ENCODE measurements at places on chromosomes 1 and 21. TPM values are rescaled to one million over a fixed set of nuclear protein-coding genes. Genes with fewer than 3 reads are reported as not detected.

DNA sequence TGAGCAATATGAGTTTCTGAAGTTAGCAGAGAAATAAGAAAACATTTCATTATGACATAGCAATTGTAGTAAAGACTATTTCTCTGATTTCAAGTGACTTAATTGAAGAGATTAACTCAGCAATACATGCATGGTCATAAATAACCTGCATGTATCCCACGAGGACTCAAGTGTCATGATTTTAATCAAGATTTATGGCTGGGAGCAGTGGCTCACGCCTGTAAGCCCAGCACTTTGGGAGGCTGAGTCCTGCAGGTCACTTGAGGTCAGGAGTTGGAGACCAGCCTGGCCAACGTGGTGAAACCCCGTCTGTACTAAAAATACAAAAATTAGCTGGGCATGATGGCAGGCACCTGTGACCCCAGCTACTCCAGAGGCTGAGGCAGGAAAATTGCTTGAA lies 311.9 kb upstream of the PLD5 start:
- DNase-seq, result no peak
- H3K27ac ChIP-seq, result no peak overlapping the region
- H3K36me3 ChIP-seq, result no peaks in the 10 kb centered on the region
- no peaks in the 10 kb centered on the region for H3K4me1 ChIP-seq

The NUDT4B gene
- 3.4 TPM for total RNA-seq

GRCh38 chr21:34704119-34704518 lies 35.3 kb downstream of the CLIC6 start:
- no peak overlapping the region for H3K27ac ChIP-seq
- H3K4me3 ChIP-seq, result no peak overlapping the region
- DNase-seq, result no peak
- H3K27me3 ChIP-seq, result no peaks in the 10 kb centered on the region
- H3K4me1 ChIP-seq, result no peaks in the 10 kb centered on the region
- H3K36me3 ChIP-seq, result no peaks in the 10 kb centered on the region

DNA sequence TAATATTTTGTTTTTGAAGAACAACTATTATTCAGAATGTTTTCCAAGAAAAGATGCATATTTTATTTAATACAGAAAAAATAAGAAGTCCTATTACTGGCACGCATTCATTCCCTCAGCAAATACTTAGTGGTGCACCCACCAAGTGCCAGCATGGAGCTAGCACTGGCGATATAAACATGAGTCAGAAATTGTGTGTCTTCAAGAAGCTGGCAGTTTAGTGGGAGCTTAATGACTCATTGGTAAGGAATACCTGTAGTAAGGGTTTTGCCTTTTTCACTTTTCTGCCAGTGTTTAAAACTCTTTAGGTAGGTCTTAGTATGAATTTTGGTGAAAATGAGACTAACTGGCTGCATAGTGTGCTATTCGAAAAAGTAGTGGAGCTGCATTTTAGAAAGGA lies 6.3 kb downstream of the MAGI3 start:
- no peak for DNase-seq
- H3K36me3 ChIP-seq, result no peaks in the 10 kb centered on the region

DNA sequence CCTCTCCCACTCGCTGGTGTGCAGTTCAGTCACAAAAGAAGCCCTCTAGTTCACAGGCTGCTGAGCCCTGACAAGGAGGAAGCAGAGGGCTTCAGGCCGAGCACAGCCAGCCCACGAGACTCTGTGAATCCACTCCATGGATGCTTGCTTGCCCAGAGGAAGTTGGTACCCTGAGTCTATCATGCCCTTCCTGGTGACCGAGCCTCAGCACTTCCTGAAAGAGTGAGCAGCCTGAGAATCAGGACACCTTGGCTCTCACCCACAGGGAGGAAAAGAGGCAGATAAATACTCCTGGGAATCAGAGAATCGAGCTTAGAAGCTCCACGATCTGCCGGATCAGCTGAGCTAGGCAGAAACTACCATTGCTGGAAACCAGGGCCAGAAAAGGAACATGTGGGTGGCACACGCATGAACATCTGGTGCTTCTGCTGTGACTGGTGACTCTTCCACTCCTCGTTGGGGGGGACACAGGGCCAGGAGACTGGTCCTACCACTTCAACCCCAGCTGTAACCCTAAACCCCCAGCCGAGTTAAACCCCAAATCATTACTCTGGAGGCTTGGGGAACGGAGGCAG lies 376.3 kb upstream of the CAMK1G start:
- H3K4me1 ChIP-seq, result peaks cover 8% of the 10 kb centered on the region
- H3K4me3 ChIP-seq, result no peak overlapping the region
- no peak overlapping the region for H3K27ac ChIP-seq
- H3K36me3 ChIP-seq, result no peaks in the 10 kb centered on the region
- DNase-seq, result no peak

The C1orf226 gene
- 6.5 TPM for total RNA-seq

DNA sequence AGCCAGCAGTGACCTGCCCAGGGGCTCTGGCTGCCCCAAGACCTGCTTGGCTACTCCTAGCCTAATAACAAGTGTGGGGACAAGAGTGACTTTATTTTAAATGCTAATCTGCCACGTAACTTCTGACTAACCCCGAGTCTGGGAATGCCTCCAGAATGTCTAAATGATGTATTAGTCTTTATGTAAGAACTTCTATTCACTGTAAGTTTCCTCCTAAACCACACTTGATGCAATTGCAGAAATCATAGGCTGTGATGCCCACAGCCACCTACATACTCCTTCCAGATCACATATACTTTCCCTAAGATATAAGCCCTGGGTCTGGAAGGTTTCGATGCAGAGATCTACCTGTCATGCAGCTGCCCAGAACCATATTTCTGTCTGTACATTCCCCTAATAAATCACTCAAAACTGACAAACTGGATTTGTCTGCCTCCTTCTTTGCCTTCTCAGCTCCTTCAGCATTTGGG lies 5.9 kb upstream of the VPS45 start:
- no peak overlapping the region for H3K4me3 ChIP-seq
- DNase-seq, result no peak
- H3K27me3 ChIP-seq, result no peaks in the 10 kb centered on the region
- H3K4me1 ChIP-seq, result no peaks in the 10 kb centered on the region

DNA sequence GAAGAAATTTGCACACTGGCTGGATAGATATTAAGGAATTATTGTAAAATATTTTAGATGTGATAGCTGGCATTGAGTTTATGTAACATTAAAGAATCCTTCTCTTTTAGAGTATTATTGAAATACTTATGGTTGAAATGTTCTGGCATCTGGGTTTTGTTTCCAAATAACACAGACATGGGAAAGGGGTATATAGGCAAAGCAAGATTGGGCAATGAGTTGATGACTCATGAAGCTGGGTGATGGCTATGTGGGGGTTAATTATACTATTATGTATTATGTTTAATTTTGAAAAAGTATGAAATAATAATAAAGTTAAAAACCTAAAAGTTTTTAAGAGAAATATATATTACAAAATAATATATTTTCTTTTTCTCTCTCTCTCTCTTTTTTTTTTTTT lies 12.5 kb upstream of the PTPN14 start:
- no peak for DNase-seq
- no peak overlapping the region for H3K27ac ChIP-seq
- no peaks in the 10 kb centered on the region for H3K4me1 ChIP-seq
- H3K27me3 ChIP-seq, result no peaks in the 10 kb centered on the region

DNA sequence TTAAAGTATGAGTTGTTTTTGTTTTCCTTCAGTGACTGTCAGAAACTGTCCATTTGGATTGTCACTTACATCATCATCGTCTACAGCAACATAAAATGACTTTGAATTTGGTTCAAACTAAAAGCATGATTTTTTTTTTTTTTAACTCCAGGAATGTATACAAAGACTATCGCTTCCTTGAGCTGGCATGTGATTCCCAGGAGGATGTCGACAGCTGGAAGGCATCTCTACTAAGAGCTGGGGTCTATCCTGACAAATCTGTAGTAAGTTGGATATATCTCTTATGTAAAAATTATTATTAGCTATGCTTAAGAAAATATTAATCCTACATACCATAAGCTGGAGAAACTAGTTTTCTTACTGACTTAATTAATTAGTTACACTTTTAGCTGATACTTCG lies 111.9 kb upstream of the C1orf105 start:
- no peak overlapping the region for H3K4me3 ChIP-seq
- no peaks in the 10 kb centered on the region for H3K27me3 ChIP-seq
- no peak for DNase-seq
- H3K27ac ChIP-seq, result no peak overlapping the region
- H3K36me3 ChIP-seq, result no peaks in the 10 kb centered on the region
- no peaks in the 10 kb centered on the region for H3K4me1 ChIP-seq

GRCh38 chr1:37949524-37950152 lies 2.8 kb upstream of the INPP5B start:
- H3K36me3 ChIP-seq, result no peaks in the 10 kb centered on the region
- H3K27me3 ChIP-seq, result no peaks in the 10 kb centered on the region
- no peaks in the 10 kb centered on the region for H3K4me1 ChIP-seq
- no peak for DNase-seq

The FAM72A gene
- not detected for total RNA-seq

DNA sequence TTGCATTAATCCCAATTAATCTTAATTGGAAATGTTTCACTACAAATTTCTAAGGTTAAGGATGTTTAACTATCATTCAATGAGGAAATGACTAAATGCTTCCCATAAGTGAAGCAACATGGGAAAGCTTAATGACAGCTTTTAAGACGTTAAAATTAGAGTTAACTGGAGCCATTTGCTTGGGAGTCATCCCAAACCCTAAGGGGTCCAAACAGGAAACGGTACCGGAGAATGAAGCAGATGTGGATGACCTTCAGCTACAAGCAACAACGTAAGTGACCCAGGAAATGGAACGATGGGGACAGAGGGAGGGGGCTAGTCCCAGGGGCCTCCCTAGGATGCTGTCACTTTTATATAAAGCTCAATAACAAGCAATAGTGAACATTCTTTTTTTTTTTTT lies 62.2 kb downstream of the CAPZB start:
- H3K4me1 ChIP-seq, result peaks cover 26% of the 10 kb centered on the region
- no peak overlapping the region for H3K27ac ChIP-seq
- no peak for DNase-seq
- no peaks in the 10 kb centered on the region for H3K27me3 ChIP-seq

DNA sequence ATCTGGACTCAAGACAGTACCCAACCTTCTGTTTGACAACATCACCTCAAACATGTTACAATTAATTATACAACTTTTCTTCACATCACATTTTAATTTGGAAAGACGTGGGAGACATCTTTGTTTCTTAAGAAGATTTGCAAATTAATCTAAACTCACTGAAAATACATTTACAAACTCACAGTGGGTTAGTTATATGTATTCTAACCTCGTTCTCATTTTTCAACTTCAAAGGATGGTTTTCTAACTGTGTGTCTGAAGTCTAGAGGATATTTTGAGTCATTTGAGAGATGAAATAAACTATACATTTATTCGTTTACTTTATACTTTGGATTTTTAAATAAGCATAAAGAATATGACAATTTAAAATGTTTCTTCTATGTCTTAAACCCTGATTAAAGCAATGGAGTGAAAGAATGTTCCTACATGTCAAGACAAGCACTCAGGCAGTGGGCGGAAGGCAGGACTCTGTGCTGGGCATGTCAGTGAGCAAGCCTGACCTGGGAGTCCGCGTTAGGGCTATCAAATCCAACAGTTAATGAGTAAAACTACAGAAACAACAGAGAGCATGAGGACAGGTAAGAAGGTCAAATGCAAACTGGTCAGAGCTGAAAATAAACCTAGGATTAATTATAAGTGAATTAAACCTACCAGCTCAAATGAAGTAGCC lies 76.5 kb upstream of the CTTNBP2NL start:
- no peaks in the 10 kb centered on the region for H3K27me3 ChIP-seq
- no peak for DNase-seq
- H3K4me1 ChIP-seq, result no peaks in the 10 kb centered on the region
- no peak overlapping the region for H3K27ac ChIP-seq
- H3K36me3 ChIP-seq, result no peaks in the 10 kb centered on the region

DNA sequence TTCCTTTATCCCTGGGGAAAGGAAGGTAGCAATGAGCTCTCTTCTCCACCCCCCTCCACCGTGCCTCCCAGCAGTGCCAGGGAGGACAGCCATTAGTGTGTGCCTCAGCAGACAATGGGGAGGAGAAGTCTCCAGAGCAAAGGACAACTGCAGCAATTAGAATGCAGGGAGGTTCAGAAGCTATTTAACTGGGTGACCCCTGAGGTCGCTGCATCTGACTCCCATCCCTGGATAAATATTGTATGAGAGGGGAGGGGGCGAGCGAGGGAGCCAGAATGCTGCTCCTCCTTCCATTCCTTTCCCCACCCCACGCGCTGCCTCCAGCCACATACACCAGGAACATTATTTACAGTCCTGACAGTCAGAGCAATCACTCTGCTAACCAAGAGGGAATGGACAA lies 59.0 kb downstream of the ERI3 start:
- peaks cover 41% of the 10 kb centered on the region for H3K4me1 ChIP-seq
- H3K4me3 ChIP-seq, result no peak overlapping the region
- DNase-seq, result no peak
- no peaks in the 10 kb centered on the region for H3K27me3 ChIP-seq
- H3K27ac ChIP-seq, result no peak overlapping the region

The PGLYRP4 gene
- not detected for total RNA-seq

The GBP7 gene
- total RNA-seq, result 24.6 TPM

The OR2T33 gene
- total RNA-seq, result not detected

DNA sequence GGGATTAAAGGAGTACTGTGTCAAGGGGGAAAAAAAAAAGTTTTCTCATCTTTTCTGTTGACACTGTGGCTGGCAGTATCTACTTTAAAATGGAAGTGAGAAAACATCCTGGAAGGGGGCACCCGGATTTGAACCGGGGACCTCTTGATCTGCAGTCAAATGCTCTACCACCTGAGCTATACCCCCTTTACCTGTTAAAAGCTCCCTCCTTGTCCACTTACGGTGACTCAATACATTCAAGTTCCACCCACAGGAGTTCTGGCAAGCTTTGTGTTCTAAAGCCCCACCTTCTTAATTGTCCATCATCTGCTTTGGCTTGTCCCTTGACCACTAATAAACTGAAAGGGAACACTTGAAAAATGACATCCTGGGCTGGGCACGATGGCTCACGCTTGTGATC lies 68.2 kb downstream of the FNBP1L start:
- DNase-seq, result no peak
- H3K27me3 ChIP-seq, result no peaks in the 10 kb centered on the region

DNA sequence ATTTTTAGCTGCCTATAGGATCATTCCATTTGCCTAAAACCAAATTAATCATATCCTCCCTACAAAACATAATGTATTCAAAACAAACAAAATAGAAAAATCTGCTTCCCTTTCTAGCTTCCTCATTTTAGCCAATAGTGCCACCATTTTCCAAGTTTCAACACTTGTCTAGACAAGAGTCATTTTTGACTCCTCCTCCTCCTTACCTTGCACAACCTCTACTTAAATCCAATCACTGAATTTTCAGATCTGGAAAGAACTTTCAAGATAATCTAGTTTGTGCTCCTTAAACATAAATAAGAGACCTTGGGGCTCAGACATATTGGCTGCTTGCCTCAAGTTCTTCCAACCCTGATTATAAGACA lies 7.4 kb downstream of the STX6 start:
- no peak overlapping the region for H3K27ac ChIP-seq
- H3K4me1 ChIP-seq, result no peaks in the 10 kb centered on the region
- DNase-seq, result no peak
- no peaks in the 10 kb centered on the region for H3K36me3 ChIP-seq

- H3K36me3 ChIP-seq, result no peaks in the 10 kb centered on the region
- H3K27ac ChIP-seq, result peak overlapping the region; percentile 23
- no peaks in the 10 kb centered on the region for H3K27me3 ChIP-seq
- no peak for DNase-seq
- H3K4me3 ChIP-seq, result no peak overlapping the region
These were observed 91.6 kb downstream of the RGL1 start for GRCh38 chr1:183896466-183897048.
